Regular cardiac myocyte (primary cell): ENCODE measurements at places on chromosomes 1 and 21. TPM values are rescaled to one million over a fixed set of nuclear protein-coding genes. Genes with fewer than 3 reads are reported as not detected.

Gene MRPL20
- total RNA-seq = 58.9 and 129 TPM in 2 replicates

Gene TRABD2B
- under 0.01 and 0.28 TPM in 2 replicates for total RNA-seq

Gene HMCN1
- total RNA-seq = 22.6 and 84.0 TPM in 2 replicates

Gene CYP4A22
- not detected in 2 replicates for total RNA-seq

Gene PM20D1
- total RNA-seq = under 0.01 TPM in 2 replicates

Gene IL12RB2
- total RNA-seq = not detected in 2 replicates

Gene TACSTD2
- total RNA-seq = 0.19 and 0.56 TPM in 2 replicates

Gene RIPK4
- total RNA-seq = 0.38 and 1.7 TPM in 2 replicates

Gene AQP10
- 0.19 and 0.56 TPM in 2 replicates for total RNA-seq

Gene LCE2C
- total RNA-seq = not detected in 2 replicates

Gene C1orf141
- total RNA-seq = not detected in 2 replicates

Gene NCAM2
- 6.3 and 11.6 TPM in 2 replicates for total RNA-seq

Gene KCNH1
- 0.19 TPM in 1 of 2 replicates, not detected in the other for total RNA-seq

Gene LCE1D
- not detected in 2 replicates for total RNA-seq

Gene FAM151A
- total RNA-seq = not detected in 2 replicates

Gene TFF1
- total RNA-seq = not detected in 2 replicates

Gene FAM177B
- total RNA-seq = not detected in 2 replicates

Gene SIK1
- 0.58 and 6.5 TPM in 2 replicates for total RNA-seq

Gene SPRR2A
- not detected in 2 replicates for total RNA-seq

Gene SLC45A1
- 1.2 and 1.4 TPM in 2 replicates for total RNA-seq
